ENCODE measurements at places on chromosomes 6 and 20.

DNA sequence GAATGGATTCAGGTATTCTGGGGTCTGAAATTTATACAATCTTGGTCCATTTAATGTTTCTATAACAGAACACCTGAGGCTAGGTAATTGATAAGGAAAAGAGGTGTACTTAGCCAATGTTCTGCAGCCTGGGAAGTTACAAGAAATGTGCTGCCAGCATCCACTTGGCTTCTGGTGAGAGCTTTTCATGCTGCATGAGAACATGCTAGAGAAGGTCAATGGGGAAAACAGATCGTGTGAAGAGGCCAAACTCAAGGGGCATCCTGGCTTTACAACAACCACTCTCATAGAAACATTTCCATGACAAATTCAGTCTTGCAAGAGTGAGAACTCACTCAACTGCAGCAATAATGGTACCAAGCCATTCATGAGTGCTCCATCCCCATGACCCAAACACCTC, 16.8 kb downstream of the IL22RA2 start:
- no peak for DNase-seq

- no peak for DNase-seq
Measured at GRCh38 chr6:144063246-144063743, 32.1 kb downstream of the SF3B5 start.

DNA sequence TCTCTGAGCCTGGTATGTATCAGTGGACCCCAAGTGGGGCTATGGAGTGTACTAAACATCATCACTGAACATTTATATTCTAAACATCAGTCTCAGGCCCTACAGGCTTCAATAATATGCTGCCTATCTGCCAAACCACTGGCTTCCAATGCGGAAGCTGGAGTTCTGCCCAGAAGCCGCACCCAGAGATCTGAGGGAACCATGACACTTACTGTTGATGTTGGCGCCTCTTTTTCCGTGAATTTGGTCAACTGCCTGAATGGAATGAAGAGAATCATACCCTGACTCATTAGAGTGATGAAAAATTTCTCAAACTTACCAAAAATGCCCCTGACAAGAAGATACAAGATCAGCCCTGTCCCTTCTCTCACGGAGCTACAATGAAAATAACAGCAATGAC, 66.2 kb downstream of the SLC22A23 start:
- DNase-seq = no peak

DNA sequence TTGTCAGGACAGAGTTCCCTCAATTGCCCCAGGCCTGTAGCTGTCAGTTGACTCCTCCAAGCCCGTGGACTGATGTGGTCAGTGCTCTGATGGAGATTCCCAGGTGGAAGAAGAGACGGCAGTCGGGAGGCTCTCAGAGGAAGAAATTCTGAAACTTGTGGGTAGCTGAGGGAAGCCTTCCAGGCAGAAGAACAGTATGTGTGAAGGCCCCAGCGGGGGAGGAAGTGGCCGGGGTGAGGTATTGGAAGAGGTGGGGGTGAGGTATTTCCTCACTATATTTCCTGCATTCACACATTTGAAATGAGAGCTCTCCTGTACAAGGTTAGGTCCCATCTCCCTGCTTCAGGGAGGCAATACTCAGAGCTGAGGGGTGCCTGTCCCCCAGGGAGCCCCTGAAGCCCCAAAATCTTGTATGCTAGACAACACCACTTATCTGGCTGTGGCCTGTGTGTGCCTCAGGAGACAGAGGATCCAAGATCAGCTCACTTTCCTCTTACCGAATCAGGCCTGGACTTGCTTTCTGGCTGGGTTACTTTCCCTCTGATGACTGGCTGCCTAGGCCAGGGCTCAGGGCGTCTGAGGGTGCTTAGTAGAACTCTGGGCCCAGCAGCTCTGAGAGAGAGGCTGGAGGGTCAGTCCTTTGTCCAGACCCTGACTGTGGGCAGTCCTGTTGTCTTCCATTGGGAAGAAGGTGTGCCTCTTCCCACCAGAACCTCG, 49.3 kb upstream of the MYL9 start:
- no peak for DNase-seq

DNA sequence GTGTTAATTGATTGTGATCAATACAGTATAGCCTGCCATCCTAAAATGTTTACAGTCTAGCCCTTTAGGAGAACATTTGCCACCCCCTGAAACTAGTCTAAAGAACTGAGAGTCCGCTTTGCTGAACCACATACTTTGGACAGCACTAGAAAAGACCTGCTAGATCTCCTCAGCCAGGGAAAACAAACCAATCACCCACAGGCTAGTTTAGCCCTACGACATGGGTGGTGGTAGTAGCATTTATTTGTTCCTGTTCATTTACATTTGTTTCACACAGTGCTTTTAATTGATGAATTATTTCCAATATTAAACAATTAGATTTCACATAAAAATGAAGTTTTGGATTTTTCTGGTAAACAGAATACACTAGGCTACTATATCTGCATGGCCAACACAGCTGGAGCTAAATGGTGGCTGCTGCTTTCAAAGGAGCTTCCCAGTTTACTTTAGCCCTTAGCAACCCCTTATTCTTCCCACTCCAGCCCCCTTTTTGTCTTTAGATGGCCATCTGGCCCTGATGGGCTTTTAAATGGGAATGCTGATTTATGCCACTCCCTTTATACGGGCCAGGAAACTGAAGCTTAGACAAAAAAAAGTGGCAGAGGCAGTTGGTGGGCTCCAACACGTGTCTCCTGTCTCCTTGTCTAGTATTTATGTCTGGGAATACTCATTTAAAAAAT, 72.4 kb downstream of the ADGRG6 start:
- DNase-seq = no peak

DNA sequence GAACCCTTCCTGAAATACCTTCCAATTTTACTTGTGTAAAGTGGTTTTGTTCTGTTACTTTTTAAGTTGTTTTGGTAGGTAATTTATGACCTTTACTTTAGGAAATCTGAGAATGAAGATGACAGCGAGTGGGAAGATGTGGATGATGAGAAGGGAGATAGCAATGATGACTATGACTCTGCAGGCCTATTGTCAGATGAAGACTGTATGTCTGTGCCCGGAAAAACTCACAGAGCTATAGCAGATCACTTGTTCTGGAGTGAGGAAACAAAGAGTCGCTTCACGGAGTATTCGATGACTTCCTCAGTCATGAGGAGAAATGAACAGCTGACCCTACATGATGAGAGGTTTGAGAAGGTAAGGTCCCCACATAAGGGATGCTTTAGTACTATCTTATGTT, 6.6 kb upstream of the ZC2HC1B start:
- no peak for DNase-seq

- no peak for DNase-seq
Measured at GRCh38 chr6:12291071-12291838, 1.1 kb downstream of the EDN1 start.

DNA sequence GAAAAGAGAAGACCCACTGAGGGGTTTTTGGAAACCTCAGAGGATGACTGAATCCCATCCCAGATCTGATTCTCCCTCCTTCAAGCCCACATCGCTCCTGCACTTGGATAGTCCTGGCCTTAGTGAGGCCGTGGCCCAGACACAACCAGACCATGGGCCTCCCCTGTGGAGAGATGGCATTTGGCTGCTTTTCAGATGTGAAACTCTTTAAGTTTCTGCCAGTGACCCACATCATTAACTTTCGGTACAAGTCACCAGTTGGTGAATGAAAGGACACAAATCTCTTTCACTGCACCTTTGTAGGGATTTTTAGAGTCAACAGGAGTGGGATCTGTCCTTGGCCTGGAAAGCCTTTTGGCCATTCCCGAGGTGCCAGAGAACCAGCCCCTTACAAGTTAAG, 116.6 kb downstream of the SASH1 start:
- no peak for DNase-seq

- DNase-seq = no peak
Measured at GRCh38 chr6:165573671-165574070, 89.4 kb downstream of the PDE10A start.

DNA sequence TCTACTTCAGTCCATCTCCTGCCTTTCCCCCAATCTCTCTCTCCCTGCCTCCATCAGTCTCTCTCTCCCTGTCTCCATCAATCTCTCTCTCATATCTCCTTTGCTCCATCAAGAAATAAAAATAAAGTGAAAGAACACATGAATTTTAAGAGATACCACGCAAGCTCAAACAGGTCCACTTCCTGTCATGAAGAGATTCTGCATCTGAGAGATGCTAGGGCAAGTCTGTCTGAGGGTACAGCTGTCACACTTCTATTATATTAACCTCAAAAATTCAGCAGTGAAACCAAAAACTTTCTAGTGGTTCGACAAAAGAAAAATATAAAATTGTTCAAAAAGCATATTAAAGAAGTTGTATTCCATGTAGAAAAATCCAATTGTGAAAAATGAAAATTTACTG, 296.8 kb upstream of the RSPO3 start:
- no peak for DNase-seq

DNA sequence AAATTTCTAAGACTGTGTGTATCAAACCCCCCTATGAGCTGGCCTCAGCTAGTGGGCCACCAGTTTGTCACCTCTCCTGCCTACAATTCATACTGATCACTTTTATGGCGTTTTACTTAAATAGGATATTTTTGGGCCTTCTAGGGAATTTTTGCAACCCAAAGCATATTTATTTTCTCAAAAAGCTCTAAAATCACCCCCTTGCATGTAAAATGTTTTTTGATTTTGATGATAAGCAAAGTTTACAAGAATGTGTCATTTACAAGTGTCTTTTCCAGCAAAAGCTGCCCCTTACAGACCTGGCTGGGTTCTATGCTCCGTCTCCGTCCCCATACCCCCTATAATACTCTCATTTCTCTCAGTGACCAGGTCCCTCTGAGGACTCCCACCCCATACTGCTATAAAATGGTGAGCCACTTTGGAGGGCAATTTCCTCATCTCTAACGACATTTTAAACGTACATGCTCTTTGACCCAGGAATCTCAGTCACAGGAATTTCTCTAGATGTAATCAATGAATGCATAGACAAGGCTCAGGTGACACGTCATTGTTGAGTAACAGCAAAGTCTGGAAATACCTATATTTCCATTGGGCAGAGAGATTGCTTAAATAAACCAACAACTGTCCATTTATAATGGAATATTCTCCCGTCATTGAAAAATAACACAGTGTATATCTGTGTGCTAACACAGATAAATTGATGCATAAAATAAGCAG, 13.9 kb upstream of the OCSTAMP start:
- no peak for DNase-seq

- no peak for DNase-seq
Measured at GRCh38 chr20:16390991-16391390, 182.3 kb downstream of the KIF16B start.

DNA sequence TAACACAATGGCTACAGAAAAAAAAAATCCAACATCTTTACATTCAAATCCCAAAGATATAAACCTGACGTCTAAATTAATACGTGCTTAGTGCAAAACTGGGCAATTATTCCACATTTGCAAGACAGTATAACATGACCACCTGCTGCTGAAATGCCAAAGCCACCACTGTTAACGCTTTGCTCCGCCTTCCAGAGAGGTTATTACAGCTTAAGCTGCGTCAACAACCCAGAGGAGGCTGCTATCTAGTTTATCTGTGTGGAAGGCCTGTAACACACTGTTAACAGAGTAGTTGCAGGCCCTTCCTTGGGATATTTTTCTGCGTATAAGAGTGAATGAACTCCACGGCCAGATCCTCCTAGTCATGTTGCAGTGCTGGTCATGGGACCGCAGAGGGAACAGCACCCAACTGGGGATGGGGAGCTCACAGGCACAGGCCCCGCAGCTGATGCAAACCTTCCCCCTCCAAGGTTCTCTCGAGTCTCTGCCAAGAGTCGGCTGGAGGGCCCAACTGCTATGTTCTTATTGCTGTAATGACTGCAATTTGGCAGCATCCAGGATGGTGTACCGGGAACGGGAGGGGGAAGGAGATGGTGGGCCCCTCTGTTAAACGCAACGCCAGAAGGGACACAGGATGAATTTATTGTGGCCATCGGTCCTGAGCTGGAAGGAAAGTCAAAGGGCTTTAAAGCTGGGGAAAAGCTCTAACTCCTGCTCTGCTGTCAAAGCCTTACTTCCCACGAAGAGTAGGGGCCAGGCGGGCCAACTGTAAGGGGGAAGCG, 993 bp upstream of the NCOA7 start:
- DNase-seq = no peak

GRCh38 chr6:154956771-154957522, 38.2 kb upstream of the TIAM2 start:
- no peak for DNase-seq

- peak; percentile 78 for DNase-seq
Measured at GRCh38 chr6:104859225-104860146, at the start of gene HACE1. Gene HACE1 (minus strand): TSS chr6:104859919. CDS start chr6:104859642, 277 bp downstream.

- DNase-seq = no peak
Measured at GRCh38 chr6:32845384-32845884, 1.6 kb upstream of the PSMB8 start.

- DNase-seq = no peak
Measured at GRCh38 chr6:30686009-30686907, at the start of gene PPP1R18. Gene PPP1R18 (minus strand): TSS chr6:30686645. CDS start chr6:30686018, 627 bp downstream.
